ENCODE measurements at places on chromosomes 7 and 10.

DNA sequence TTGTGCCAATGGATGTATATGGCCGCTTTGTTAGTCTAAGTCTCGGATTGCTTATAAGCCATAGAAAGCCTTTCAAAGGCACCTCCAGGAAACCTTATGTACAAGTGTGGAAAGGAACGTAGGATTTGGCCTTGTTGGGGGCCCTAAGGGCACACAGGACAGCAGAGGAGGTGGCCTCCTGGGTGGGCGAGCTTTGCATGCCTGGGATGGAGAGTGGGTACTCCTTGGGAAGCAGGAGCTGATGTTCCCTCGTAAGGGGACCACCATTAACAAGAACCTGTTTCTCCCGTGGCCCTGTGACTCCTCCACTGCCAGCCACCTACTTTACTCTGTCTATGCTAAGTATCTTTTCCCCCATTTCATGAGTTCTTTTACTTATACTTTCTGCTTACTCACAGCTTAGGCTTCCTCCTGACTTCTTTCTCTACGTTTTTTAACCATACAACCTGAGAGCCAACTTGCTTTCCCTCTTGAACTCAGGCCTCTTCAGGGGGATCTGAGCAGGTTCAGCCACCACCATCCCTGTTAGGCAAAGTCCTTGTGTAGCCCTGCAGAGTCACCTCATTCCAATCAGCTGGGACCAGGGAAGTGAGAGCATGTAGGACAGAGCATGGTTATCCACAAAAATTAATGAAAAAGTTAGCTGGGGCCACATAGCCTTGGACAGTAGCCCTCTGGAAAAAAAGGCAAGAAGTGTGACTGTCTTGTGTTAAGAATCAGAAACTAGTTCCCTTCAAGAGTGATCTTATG lies 118.9 kb downstream of the NEBL start:
- no peak for DNase-seq

DNA sequence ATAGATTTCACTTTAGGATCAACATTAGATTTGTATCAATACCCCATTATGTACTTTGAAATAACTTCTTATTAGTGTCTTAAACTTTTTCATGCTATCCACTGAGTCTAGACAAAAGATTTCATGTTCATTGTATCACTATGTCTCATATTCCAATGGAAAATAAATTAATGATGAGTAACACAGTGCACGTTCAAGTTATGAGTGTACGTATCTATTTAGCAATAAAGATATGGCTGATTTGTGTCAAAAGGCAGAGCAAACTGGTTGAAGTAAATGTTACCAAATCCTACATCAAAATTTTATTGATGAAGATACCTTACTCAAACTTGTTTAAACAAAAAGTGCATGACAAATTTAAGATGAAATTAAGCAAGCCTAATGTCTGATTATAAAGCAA lies 102.4 kb downstream of the SEMA3E start:
- DNase-seq, result no peak

- DNase-seq, result no peak
Measured at GRCh38 chr10:58885146-58885545, 291.3 kb upstream of the PHYHIPL start.

- DNase-seq, result peak; percentile 82
Measured at GRCh38 chr7:1473864-1474512, 14.7 kb upstream of the MICALL2 start.

Measured in LoVo (cell line).